ENCODE measurements at places on chromosomes 6 and 20.

DNA sequence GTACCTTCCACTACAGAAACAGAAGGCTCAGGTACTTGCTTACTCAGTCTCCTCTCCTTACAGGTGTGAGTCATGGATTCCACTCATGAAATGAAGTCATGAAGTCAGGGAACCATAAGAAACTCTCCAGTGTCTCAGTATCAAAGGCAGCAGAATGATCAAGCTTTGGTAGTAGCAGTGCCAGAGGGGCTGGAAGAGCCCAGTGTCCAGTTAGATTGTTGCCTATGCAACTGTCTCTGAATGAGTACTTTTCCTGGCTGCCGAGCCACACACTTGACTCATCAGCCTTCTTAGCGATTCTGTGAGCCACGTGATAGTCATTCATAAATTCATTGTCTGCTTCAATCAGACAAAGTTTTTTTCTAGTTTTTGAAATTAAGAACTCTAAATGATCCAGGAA, 52.2 kb upstream of the DTNBP1 start:
- no peak for DNase-seq
- no peaks in the 10 kb centered on the region for H3K36me3 ChIP-seq
- no peaks in the 10 kb centered on the region for H3K27me3 ChIP-seq

GRCh38 chr20:373171-373890, 7.2 kb upstream of the TRIB3 start:
- H3K4me3 ChIP-seq: no peak overlapping the region
- DNase-seq: peak; percentile 24
- H3K27me3 ChIP-seq: no peaks in the 10 kb centered on the region
- no peaks in the 10 kb centered on the region for H3K36me3 ChIP-seq

GRCh38 chr6:167398214-167399050, 73.5 kb downstream of the TTLL2 start:
- no peak for DNase-seq
- H3K4me1 ChIP-seq: no peaks in the 10 kb centered on the region
- no peaks in the 10 kb centered on the region for H3K27me3 ChIP-seq
- H3K4me3 ChIP-seq: no peak overlapping the region
- H3K27ac ChIP-seq: no peak overlapping the region

DNA sequence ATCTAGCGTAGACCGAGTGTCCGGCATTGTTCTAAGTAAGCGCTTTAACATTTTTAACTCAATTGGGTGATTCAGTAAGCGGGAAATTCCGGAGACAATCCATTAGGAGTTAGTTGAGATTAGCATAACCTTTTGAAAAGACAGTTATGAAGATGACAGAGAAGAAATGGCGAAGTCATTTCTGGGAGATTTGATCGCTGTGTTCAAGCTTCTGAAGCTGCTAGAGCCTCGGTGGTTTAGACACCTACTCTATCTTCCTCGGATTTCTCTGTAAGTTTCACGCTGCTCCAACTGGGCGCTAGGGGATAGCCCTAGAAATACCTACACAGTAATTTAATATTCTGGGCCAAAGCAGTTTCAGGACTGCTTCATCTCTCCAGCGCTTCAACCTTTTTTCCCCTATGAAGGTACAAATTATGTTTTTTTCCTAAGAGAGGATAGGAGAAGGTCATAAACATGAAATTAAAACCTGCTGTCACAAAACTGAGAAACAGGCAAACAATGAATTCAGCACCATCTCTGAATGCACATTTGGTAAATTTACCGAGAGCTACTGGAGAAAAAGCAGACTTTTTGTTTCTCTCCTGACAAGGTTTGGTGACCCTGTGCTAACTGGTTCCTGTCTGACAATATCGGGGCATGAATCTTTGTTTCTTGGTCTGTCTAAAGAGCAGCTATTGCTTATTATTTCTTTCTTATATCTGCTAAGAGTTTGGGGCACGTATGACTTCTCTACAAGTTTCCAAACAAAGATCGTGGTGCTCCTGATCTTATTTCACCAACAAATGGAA, 22.4 kb downstream of the ZNF311 start:
- H3K27me3 ChIP-seq: no peaks in the 10 kb centered on the region
- H3K4me3 ChIP-seq: peak overlapping the region; percentile 72
- peak; percentile 62 for DNase-seq

- no peaks in the 10 kb centered on the region for H3K27me3 ChIP-seq
- H3K27ac ChIP-seq: no peak overlapping the region
- H3K36me3 ChIP-seq: no peaks in the 10 kb centered on the region
- peaks cover 23% of the 10 kb centered on the region for H3K4me1 ChIP-seq
- no peak overlapping the region for H3K4me3 ChIP-seq
- no peak for DNase-seq
Measured at GRCh38 chr6:168469926-168470325, 28.9 kb downstream of the SMOC2 start.

GRCh38 chr6:125165256-125165655, 11.7 kb downstream of the TPD52L1 start:
- no peaks in the 10 kb centered on the region for H3K27me3 ChIP-seq
- no peak overlapping the region for H3K4me3 ChIP-seq
- H3K36me3 ChIP-seq: no peaks in the 10 kb centered on the region
- DNase-seq: no peak
- H3K4me1 ChIP-seq: no peaks in the 10 kb centered on the region
- H3K27ac ChIP-seq: no peak overlapping the region

DNA sequence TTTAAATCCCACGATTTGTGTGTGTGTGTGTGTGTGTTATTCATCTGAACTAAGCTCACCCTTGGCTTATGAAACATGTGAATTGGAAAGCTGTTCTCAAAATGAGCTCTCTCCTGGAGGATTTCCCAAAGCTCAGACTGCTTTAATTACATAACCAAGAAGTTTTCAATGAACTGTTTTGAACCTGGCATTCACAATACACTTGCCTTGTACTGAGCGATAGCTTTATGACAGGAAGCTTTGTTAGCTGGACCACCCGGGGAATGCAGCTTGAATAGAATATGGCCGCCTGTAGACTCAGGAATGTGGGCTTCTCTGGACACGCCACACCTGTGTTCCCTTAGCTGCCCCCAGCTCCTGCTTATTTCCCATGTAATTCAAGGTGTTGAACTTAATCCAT, 71.4 kb upstream of the PREP start:
- H3K4me1 ChIP-seq: no peaks in the 10 kb centered on the region
- H3K4me3 ChIP-seq: no peak overlapping the region
- no peak for DNase-seq
- no peak overlapping the region for H3K27ac ChIP-seq

DNA sequence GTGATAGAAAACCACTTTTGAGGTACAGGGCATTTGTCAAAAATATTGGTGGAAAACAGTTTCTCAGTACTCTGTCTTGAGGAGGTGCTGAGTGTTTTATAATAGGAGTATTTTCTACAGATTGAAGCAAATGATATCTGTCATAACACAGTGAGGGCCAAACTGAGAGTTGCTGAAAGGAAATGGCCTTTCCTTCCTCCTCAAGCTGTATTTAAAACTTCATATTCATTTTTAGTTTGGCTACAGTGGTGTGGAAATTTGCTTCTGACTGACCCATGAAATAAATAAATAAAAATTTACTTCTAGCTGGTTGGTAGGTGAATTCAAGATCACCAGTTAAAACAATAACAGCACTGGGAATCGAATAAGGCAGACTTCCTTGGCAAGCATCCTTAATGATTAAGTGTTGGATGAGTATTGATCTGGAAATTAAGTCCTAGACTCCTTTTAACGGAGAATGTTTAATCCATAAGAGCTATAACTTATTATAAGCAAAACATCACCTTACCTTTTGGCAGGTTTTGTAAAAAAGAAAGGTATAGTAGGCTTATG, 828.6 kb upstream of the CITED2 start:
- DNase-seq: no peak
- H3K4me1 ChIP-seq: no peaks in the 10 kb centered on the region
- H3K4me3 ChIP-seq: no peak overlapping the region
- no peaks in the 10 kb centered on the region for H3K27me3 ChIP-seq

DNA sequence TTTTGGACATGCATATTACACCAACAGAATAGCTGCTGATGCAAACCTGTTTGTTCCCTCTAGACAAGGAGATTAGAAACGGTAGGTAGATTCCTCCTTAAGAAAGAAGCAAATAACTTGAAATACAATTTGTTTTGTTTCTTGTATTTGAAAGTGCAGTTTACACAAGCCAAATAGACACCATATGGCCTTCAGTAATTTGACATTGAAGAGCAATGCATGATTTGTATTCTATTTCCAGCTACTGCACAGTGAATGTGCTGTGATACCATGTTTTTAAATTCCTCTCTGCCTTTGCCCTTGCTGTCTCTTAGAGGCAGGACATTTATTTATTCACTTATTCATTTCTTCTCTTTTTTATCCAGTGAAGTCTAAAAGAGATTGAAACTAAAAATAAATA, 31.9 kb upstream of the ANKEF1 start:
- no peak overlapping the region for H3K27ac ChIP-seq
- H3K4me1 ChIP-seq: no peaks in the 10 kb centered on the region
- no peaks in the 10 kb centered on the region for H3K36me3 ChIP-seq
- no peaks in the 10 kb centered on the region for H3K27me3 ChIP-seq

- H3K36me3 ChIP-seq: no peaks in the 10 kb centered on the region
- H3K27me3 ChIP-seq: no peaks in the 10 kb centered on the region
- no peak overlapping the region for H3K27ac ChIP-seq
- DNase-seq: no peak
- H3K4me3 ChIP-seq: no peak overlapping the region
- peaks cover 4% of the 10 kb centered on the region for H3K4me1 ChIP-seq
Measured at GRCh38 chr6:80603679-80604078, 497.2 kb downstream of the BCKDHB start.

DNA sequence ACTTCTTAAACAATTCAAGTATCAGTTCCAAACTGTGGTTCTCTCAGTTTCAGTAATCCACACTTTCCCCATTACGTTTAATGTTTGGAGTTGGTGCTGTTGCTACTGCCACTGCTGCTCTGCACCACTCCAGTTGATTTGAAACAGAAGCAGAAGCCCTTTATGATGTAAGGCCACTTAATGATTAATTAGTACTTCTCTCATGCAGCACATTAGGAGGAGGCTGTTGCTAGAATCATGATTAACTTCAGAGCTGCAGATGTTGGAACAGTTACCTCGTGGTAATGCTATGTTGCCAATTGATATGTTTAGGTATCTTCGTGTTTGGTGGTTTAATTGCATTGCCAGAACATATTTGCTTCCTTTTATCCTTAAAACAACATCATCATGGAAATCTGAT, 986.2 kb upstream of the CITED2 start:
- H3K27ac ChIP-seq: no peak overlapping the region
- H3K36me3 ChIP-seq: no peaks in the 10 kb centered on the region
- DNase-seq: no peak
- H3K27me3 ChIP-seq: no peaks in the 10 kb centered on the region
- H3K4me1 ChIP-seq: no peaks in the 10 kb centered on the region
- H3K4me3 ChIP-seq: no peak overlapping the region

DNA sequence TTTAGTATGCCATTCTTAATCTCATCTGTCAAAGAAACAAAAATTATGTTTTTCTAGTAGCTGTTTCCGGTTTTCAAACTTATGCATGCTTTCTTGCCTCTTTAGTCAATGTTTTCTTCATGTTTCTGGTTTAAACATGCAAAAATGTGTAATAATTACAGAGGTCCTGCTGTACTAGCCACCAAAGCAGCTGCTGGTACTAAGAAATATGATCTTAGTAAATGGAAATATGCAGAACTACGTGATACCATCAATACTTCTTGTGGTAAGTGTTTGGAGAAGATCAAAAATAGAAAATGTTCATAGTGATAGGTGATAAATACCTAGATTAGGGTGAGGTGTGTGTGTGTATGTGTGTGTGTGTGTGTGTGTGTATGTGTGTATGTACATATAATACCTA, 158.4 kb downstream of the MYO6 start:
- no peak overlapping the region for H3K4me3 ChIP-seq
- no peaks in the 10 kb centered on the region for H3K4me1 ChIP-seq
- H3K27me3 ChIP-seq: no peaks in the 10 kb centered on the region
- H3K27ac ChIP-seq: no peak overlapping the region
- no peak for DNase-seq

GRCh38 chr6:83637953-83638352, 70.9 kb downstream of the SNAP91 start:
- H3K27ac ChIP-seq: no peak overlapping the region
- H3K4me1 ChIP-seq: no peaks in the 10 kb centered on the region
- DNase-seq: no peak
- no peak overlapping the region for H3K4me3 ChIP-seq
- no peaks in the 10 kb centered on the region for H3K27me3 ChIP-seq

DNA sequence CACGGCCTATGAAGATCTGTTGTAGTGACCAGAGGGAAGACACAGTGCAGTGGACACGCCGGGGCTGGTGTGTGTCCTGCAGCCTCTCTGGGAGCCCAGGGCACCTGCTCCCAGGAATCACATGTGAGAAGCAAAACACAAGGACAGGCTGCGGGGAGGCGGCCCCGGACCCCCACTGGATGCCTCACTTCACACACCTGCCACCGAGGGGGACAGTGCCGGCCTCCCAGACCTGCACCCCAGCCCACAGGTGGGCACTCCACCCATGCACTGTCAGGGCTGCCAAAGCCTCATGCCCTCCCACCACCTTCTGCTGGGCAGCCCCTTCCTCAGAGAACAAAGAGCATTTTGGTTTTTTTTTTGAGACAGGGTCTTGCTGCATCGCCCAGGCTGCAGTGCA, 27.4 kb downstream of the FRMD1 start:
- H3K36me3 ChIP-seq: no peaks in the 10 kb centered on the region
- H3K27me3 ChIP-seq: no peaks in the 10 kb centered on the region
- peaks cover 29% of the 10 kb centered on the region for H3K4me1 ChIP-seq

DNA sequence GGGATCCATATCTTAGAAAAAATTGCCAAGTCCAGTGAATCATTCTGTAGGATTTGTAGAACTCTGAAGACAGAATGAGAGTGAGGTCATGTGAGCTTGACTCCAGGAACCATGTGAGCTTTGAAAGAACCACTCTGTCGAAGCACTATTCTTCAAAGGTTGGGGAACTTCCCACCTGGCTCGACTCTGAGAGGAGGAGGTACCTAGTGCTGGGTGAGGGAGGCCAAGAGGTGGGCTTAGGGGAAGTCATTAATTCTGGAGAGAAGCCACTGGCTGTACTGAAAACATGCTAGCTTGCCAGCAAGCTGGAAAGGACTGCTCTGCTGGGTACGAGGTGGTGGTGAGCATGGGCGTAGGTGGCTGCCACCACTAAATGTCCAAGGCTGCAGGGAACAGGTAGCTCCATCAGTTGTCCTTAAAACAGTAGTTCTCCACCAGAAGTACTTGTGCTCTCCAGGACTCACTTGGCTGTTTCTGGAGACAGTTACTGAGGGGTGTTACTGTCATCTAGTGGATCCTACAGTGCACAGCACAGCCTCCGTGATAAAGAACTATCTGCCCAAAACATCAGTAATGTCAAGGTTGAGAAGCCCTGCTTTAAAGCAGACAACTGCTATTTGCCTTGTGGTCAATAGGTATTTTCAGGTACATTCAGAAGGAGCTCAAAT, 34.7 kb upstream of the SYNJ2 start:
- no peaks in the 10 kb centered on the region for H3K36me3 ChIP-seq
- H3K4me1 ChIP-seq: no peaks in the 10 kb centered on the region
- no peak overlapping the region for H3K4me3 ChIP-seq
- no peaks in the 10 kb centered on the region for H3K27me3 ChIP-seq

DNA sequence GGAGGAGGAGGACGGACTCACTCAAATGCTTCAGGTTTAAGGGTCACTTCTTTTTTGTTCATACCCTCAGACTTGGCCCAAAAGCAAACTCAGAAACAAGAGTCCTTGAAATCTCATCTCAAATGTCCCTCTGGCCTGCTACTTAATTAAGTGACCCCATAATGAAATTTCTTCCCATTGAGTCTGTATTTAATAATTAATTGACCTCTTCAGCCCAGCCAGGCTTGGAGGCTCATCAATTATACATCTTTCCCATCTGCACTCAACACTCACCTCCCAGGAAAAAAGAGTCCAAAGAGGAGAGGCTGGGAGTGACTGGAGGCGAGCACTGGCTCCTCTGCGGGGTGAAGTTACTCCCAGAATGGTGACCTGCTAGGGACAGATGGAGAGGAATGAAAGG, 90.5 kb upstream of the EYA2 start:
- no peak overlapping the region for H3K4me3 ChIP-seq
- H3K27ac ChIP-seq: no peak overlapping the region
- no peaks in the 10 kb centered on the region for H3K36me3 ChIP-seq
- no peaks in the 10 kb centered on the region for H3K27me3 ChIP-seq
